ENCODE measurements at places on chromosomes 7 and 10.

DNA sequence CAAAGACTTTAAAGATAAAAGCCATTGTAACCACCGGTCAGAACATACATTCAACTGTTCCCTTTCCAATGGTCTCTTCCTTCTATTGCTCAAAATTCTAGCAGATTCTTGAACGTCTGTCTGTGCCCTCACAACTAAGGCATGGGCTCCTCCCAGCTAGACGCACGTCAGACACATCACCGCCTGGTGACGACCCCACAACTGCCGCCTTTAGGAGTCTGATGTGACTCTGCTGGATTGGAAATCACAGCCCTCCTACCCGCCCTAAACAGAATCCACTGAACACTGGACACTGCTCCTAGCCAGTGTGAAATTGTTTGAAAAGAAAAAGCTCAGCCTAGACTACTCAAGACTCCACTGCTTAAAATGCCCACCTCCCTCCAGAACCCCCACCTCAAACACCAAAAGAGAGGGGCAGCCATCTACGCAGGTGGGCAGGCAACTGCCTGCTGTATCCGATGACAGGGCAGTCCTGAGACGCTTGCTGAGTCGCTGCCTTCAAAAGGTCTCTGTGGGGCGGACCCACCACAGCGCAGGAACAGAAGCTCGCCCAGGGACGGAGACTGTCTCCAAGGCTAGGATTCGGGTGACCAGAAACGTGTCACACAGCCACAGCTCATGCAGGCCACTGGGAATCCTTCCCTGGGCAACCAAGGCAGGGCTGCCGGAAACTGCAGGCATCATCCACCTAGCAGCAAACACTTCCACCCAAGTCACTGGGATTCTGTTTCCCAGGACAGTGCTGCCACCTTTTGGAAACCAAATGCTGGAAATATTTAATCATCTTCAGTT is 34.7 kb downstream of the GSDME start:
- DNase-seq, result no peak

- DNase-seq, result no peak
Measured at GRCh38 chr7:14501436-14501835, 401.1 kb downstream of the DGKB start.

DNA sequence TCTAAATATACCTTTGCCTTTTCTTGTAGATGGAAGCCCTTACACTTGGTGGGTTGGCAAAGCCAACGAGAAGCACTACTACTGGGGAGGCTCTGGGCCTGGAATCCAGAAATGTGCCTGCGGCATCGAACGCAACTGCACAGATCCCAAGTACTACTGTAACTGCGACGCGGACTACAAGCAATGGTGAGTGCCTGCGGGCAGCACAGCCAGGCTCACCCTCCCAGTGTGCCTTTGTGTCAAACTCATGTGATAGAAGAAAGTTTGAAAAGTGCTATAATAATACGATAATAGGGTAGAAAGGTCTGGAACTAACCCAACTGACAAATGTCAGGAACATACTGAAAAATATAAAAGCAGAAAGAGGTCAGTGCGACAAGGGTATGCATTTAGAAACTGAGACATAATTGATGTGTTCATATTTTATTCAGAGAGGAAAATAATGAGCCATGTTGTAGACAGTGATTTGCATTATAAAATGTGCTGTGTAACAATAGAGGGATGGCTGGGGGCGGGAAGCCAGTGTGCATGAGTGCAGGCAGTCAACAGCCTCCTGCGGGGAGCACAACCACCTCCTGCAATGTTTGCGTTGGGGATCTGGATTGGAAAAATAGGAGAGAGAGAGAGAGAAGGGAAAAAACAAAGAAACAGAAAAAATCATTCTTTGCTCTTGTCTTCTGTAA is 686.9 kb upstream of the C7orf33 start:
- no peak for DNase-seq

DNA sequence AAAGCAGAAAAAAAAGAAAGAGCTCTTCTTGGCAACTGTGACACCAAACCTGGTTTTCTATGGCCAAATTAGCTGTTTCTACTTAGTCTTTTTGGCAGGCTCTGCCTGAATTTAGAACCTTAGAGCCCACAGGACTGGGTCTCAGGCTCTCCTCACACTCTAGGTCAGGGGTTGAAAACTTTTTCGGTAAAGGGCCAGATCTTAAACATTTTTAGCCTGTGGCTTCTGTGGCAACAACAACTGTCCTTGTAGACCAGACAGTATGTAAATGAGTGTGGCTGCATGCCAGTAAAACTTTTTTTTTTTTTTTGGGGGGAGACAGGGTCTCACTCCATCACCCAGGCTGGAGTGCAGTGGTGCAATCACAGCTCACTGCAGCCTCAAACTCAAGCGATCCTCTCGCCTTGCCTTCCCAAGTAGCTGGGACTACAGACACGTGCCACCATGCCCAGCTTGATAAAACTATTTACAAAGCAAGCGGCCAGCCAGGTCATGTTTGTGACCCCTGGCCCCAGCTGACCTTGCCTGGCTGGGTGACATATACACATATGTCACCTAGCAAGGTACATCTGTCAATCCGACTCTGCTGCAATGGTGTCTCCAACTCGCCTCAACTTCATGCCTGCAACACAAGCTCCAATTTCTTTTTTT is 17.4 kb downstream of the KPNA7 start:
- no peak for DNase-seq

- DNase-seq, result no peak
Measured at GRCh38 chr10:97784200-97784810, 12.5 kb upstream of the SFRP5 start.

DNA sequence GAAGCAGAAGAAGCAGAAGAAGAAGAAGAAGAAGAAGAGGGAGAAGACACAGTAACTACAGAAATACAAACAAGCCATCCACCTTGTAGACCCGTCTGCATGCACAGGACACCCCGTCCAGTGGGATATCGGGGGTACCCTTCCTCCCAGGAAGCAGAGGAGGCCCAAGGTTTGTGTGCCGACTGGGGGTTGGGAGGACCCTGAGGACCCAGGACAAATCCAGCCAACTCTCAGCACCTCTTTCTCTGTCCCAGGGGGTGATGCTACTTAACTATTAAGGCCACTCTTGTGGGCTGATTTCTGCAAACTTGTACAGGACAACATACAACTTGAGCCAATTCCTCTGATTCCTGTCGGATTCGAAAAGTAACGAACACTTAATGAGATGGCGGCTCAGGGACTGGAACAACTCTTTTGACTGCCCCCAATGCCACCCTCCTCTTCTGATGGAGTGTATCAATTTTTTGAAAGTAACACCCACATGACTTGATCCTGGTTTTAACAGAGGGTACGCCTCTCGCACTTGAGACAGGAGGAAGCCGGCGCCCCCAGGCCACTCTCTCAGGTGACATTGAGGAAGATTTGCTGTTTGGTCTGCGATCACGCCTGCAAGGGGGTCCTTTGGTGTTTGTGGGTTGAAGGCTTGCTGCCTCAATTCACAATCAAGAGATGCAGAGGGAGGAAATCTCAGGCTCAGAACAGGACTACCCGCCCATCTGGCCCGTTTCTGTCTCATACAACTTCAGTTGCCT is 192.6 kb downstream of the TNS3 start:
- DNase-seq, result no peak

GRCh38 chr7:159032322-159032721 is 112.3 kb downstream of the VIPR2 start:
- DNase-seq, result no peak

GRCh38 chr7:16171928-16172327 is 249.4 kb downstream of the CRPPA start:
- no peak for DNase-seq

- no peak for DNase-seq
Measured at GRCh38 chr10:95360122-95360714, 69.4 kb upstream of the PDLIM1 start.

- DNase-seq, result no peak
Measured at GRCh38 chr10:108696792-108697477, 1226.4 kb downstream of the XPNPEP1 start.

DNA sequence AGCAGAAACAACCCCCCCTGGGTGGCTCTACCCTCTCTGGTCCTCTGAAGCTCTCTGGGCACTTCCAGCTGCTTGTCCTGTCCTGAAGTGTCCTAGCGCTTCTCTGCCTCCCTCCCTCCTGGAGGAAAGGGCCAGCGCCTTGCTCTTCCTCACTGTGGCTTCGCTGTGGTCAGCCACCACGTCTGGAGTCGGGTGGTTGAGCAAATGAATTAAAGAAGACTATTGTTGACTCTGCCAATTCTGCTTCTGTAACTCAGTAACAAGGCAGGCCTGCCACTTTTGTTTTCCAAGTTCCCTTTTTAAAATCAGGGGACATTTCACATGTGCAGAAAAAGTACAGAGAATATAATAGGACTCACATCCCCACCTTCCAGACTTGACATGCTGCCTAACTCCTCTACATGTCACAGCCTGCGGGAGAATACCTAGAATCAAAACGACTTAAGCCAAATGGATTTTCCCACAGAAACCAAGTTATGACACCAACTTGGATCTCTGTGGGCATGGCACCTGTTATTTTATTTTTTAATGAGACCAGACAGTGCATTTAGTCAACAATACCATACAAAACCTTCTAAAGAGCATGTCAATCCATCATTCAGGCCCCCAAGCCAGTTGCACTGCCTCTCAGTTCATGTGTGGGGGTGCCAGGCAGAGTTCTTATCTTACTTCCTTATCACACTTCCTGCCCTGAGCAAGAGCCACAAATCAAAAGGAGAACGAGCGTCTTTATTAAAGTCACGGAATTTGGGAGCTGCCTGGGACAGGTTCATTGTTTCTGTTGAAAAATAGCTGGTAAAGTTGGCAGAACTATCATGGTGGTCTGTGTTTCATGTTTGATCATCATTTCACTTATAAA is 6.8 kb downstream of the FFAR4 start:
- DNase-seq, result peak; percentile 54

DNA sequence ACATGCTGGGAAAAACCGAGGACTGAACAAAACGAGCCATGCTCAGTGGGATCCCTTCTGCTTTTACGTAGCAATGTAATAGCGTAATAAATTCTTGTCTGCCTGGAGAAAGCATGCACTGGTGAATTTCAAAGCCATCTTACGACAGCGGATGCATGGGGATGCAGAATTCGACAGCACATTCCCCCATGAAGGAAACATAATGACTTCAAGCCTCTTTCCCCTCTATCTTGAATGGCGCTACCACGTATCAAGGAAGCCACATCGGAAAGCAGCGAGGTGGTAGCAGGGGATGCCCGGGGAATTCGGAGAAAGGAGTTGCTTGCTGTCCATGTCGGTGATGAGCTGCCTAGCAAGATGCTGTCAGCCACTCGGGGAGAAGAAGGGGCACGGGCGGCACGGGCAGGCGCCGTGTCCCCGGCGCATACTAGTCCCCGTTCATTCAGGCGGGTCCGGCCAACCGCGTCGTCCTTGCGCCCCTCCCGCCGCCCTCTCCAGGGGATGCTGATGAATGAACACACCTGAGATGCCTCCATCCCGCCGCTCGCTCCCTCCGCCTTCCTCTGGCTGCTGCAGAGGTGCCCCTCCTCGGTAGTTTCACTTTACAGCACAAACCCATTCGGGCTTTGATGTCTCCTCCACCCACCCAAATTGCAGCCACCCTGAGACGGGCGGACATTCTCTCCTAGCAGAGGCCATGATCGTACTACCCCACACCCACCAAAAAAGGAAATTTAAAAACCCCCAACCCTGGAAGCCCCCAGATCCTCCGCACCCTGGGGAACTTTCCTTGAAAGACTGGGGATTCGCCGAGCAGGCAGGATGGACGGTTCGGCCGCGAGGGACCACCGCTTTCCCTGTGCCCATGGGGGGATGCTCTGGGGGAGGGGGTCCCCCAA is 644 bp downstream of the SORBS1 start:
- DNase-seq, result no peak

GRCh38 chr10:121076776-121077715 is 225.9 kb downstream of the WDR11 start:
- no peak for DNase-seq

- no peak for DNase-seq
Measured at GRCh38 chr10:61904733-61905725, 3.5 kb downstream of the ARID5B start.

- DNase-seq, result no peak
Measured at GRCh38 chr7:19621740-19622139, 87.1 kb downstream of the POLR1F start.

DNA sequence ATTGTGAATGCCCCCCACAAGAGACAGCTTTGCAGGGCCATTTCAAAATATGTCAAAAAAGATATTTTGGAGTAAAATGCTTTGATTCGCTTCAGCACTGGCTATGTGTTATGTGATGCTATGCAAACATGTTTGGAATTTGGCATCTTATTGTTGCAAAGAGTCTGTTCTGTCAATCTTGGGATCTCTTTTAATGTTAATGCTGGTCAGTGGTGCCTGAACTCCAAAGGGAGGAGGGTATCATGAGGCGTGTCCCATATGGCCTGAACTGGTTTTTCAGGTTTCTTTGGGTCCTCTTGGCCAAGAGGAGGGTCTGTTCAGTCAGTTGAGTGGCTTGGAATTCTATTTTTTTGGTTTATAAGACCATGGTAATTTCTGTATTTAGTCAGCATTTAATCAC is 81.4 kb downstream of the HECW1 start:
- no peak for DNase-seq

- DNase-seq, result no peak
Measured at GRCh38 chr10:74947781-74948401, 121.5 kb downstream of the KAT6B start.

- DNase-seq, result no peak
Measured at GRCh38 chr10:108862676-108863350, 1060.5 kb downstream of the XPNPEP1 start.

DNA sequence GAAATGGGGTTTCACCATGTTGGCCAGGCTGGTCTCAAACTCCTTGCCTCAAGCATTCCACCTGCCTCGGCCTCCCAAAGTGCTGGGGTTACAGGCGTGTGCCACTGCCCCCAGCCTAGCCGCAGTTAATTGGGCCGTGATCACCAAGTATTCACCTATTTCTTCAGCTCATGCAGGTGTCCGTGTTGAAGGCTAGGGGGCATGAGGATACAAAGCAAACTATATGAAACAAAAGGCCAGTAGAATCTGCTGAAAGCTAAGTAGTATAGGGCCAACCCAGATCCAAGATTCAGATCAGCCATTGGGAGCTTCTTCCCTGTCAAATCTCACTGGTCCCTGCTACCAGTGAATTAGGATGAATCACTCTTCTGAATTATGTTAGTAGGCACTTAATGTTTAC is 73.4 kb downstream of the LRRC4 start:
- DNase-seq, result no peak

DNA sequence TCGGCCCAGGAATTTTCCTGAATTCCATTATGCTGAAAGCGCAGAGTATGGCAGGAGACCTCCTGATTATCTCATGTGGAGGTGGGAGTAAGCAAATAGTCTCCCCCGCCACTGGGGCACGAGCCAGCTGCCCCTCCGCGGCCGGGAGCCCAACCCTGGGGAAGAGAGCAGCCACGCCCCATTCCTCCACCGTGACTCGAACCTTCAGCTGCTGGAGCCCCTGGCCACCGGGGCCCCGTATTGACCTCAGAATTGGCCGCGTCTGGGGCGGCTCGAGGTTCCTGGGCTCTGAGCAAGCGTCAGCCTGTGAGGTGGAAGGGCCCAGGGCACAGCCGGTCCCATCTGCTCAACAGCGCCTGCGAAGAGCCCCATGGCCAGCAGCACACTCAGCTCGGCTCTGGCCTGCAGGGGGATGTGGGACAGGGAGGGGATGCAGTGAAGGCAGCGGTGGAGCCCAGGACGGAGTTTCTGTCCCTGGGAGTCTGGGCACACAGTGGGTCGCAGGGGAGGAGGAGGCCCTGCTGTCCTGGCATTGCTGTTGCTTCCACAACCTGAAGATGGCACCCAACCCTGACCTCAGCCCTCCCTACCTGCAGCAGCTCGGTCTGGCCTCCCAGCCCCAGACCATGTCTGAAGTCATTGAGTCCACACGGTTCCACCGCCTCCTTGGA is 97.8 kb downstream of the CHST15 start:
- DNase-seq, result no peak
